ENCODE measurements at places on chromosomes 5 and 9. TPM values are rescaled to one million over a fixed set of nuclear protein-coding genes. Genes with fewer than 3 reads are reported as not detected.

SYNPO gene
- total RNA-seq: 0.25 TPM

PIK3R1 gene
- 74.1 TPM for total RNA-seq

CRHBP gene
- total RNA-seq: not detected

C6 gene
- total RNA-seq: not detected

ACSL6 gene
- 30.8 TPM for total RNA-seq

SEMA6A gene
- not detected for total RNA-seq

BRINP1 gene
- total RNA-seq: not detected

ZNF454 gene
- total RNA-seq: not detected

MYMK gene
- not detected for total RNA-seq

FREM1 gene
- not detected for total RNA-seq

EQTN gene
- total RNA-seq: not detected

HTR4 gene
- total RNA-seq: not detected

LCN15 gene
- total RNA-seq: not detected

RNF145 gene
- 88.0 TPM for total RNA-seq

ACTL7B gene
- not detected for total RNA-seq

TJP2 gene
- 20.7 TPM for total RNA-seq

ARRDC3 gene
- total RNA-seq: 34.9 TPM

SMIM32 gene
- total RNA-seq: not detected

GABRA1 gene
- total RNA-seq: not detected

ARID3C gene
- not detected for total RNA-seq

NKD2 gene
- total RNA-seq: 2.9 TPM

LECT2 gene
- not detected for total RNA-seq

P4HA2 gene
- 4.0 TPM for total RNA-seq

KIF4B gene
- 0.07 TPM for total RNA-seq

PCA3 gene
- not detected for total RNA-seq

CARTPT gene
- total RNA-seq: not detected

IFNE gene
- total RNA-seq: not detected

FAM153A gene
- total RNA-seq: 40.4 TPM

SPATA31E1 gene
- total RNA-seq: not detected

ORM2 gene
- not detected for total RNA-seq

XRCC4 gene
- total RNA-seq: 8.1 TPM

PIP5KL1 gene
- 1.0 TPM for total RNA-seq

IL5 gene
- 1.5 TPM for total RNA-seq

DEPDC1B gene
- 32.4 TPM for total RNA-seq

TNFSF15 gene
- total RNA-seq: 2.2 TPM

GPR150 gene
- 1.8 TPM for total RNA-seq

SPATA31D4 gene
- not detected for total RNA-seq

MOB3B gene
- 2.8 TPM for total RNA-seq

PNPLA7 gene
- total RNA-seq: 7.9 TPM

CACNA1B gene
- total RNA-seq: not detected

FAM151B gene
- total RNA-seq: not detected

FAXDC2 gene
- total RNA-seq: not detected

FAM221B gene
- total RNA-seq: not detected

RNF180 gene
- not detected for total RNA-seq

CBY3 gene
- total RNA-seq: 0.71 TPM

SLC36A3 gene
- total RNA-seq: not detected

SLC26A2 gene
- total RNA-seq: 9.2 TPM

HAVCR2 gene
- total RNA-seq: 57.3 TPM

NOXA1 gene
- 1.2 TPM for total RNA-seq

IL9 gene
- total RNA-seq: not detected
